ENCODE measurements at places on chromosomes 4 and X. TPM values are rescaled to one million over a fixed set of nuclear protein-coding genes. Genes with fewer than 3 reads are reported as not detected.

DNA sequence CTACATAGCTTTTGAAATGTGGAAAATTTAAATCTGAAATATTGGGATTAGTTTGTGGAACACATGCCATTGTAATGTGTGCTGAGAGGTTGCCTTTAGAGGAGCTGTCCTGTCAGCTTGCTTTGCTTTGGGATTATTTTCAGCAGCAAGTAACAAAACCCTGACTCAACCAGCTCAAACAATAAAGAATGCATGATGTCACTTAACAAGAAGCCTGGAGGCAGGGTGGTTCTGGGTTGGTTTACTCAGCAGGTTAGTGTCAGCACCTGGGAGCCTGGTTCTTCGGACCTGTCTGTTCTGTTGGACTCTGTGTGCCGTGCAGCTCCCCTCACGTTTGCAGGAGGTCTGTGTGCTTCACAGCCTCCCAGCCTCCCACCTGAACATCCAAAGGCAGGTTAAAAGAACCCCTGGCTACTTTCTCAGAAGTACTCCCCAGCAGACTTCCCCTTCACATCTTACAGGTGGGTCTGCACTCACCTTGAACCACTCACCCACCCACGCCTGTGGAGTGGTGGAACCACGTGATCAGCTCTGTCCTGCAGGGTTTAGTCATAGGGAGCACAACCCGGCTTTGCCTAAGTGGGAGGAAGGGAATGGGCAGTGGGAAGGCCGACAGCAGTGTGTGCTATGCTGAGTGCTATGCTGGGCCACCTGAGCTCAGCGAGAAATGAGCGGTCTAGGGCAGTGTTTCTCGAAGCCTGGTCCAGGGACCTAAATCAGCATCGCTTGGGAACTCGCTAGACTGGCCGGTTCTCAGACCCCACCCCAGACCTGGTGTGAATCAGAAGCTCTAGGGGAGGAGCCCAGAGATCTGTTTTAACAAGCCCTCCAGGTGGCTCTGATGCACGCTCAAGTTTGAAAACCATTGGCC is 20.4 kb downstream of the TMEM131L start:
- no peak for DNase-seq

GRCh38 chr4:122331195-122331594 is 47.6 kb upstream of the ADAD1 start:
- no peak for DNase-seq

DNA sequence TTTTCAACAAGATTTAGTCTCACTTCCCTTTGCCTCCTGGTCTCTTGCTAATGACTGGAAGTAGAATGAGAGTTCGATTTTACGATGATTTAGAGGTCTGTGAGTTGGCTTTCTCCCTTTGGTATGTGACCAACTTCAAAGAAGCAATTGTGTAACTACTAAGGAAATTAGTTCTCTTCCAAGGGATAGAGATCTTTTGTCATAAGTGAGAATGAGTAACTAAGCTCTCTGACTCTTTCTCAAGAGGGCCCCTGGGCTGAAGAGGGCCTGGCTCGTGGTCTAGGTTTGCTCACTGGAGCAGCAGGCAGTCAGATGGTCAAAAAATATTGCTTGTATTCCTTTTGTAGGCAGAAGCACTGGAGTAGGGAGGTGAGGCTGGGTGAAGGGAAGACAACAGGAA is 176.3 kb downstream of the ENOX2 start:
- no peak for DNase-seq

DNA sequence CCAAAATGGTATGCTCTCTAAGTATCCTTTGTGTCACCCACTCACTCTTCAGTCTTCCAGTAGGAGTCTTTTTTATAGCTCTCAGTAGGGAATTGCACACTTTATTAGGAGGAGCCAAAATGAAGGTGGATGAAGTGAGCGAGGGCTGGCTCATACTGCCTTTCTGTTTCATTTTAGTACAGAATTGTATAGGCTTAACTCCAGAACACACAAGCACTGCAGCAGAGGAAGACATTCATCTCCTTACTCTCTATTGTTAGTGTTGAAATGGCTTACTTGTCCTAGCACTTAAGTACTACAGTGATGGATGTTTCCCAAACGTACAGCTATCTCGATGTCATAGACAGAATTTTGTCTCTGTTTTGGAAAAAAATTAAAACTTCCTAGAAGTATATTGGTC is 327.3 kb upstream of the ATOH1 start:
- no peak for DNase-seq

DNA sequence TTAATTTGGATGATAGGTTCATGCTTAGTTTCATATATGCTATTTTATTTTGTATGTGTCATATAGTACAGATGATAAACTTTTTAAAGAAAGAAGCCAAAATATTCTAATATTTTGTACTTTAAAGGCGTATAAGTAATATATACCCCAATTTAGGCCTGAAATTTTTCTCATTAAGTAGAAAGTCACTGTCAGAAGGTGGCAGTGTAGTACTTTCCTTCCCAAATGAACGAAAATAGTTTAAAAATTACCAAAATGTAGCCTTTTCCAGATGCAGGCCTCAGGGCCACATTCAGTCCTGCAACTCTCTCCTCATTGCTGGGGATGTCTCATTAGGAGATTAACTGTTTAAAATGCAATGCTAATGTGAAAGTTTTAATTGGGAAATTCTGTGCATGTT is 1263.6 kb downstream of the C4orf33 start:
- DNase-seq: no peak

- DNase-seq: no peak
These were observed 201.0 kb upstream of the NEIL3 start for GRCh38 chr4:177108708-177109107.

DNA sequence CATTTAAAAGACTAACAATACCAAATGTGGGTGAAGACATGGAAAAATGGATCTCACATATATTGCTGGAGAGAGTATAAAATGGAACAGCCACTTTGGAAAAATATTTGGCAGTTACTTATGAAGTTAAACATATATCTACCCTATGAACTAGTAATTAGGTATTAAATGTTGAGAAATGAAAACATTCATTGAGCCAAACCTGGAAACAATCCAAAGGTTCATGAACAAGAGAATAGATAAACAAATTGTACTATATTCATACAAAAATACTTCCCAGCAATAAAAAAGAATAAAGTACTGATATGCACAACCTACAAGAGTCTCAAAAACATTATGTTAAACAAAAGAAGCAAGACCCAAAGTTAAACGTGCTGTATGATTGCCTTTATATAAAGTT is 4.0 kb upstream of the EGF start:
- DNase-seq: no peak

DNA sequence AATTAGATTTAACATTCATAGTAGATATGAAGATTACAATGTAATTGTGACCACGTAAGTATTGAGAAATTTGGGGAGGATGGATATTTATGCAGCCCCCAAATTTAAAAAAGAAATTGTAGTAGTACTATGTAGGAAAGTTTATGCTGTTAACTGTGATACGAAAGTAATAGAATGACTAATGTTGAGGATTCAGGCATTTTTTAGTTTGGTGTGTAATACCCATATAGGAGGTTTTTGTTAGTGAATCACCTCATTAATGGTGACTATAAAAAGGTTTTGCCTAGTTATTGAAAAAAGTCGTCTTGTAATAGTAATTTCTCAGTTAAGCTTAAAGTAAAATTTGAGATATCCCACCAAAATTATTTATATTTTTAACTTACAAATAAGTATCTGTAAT is 67.2 kb downstream of the SMARCAD1 start:
- no peak for DNase-seq

- no peak for DNase-seq
These were observed 33.7 kb upstream of the NEIL3 start for GRCh38 chr4:177275999-177276398.

- DNase-seq: no peak
These were observed 437.9 kb downstream of the AFF2 start for GRCh38 chrX:148938348-148938747.

DNA sequence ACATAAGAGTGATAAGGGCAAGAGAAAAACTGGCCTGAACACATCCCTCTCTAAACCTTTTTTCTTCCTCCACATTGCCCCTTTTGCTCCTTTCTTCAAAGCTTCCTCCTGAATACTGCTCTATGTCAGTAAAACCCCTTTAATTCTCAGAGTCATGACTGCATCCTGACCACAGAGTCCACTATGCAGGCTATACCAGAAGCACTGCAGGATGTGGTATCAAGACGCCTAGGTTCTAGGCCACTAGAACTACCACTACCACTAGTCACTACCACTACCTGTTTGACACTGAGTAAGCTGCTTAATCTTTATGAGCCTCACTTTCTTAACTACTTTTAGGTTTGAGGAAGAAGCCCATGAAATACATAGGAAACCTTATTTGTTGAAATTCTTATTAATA is 38.7 kb downstream of the ARHGEF9 start:
- DNase-seq: no peak

- no peak for DNase-seq
These were observed 3.0 kb upstream of the NDP start for GRCh38 chrX:43976205-43976604.

Gene RBM46
- total RNA-seq: not detected

Gene TKTL1
- total RNA-seq: not detected

Gene SOD3
- total RNA-seq: 46.0 TPM

Gene P2RY8
- 3.4 TPM for total RNA-seq

Gene ZAR1
- not detected for total RNA-seq

Gene FAM184B
- not detected for total RNA-seq

Measured in ureter (tissue), 1 donor.